ENCODE measurements at places on chromosomes 4 and X. TPM values are rescaled to one million over a fixed set of nuclear protein-coding genes. Genes with fewer than 3 reads are reported as not detected.

GLRA3 gene
- under 0.01 TPM for total RNA-seq

GALNTL6 gene
- total RNA-seq = 1.9 TPM

ARHGEF38 gene
- total RNA-seq = 3.7 TPM

MUC7 gene
- not detected for total RNA-seq

GPRASP1 gene
- 15.5 TPM for total RNA-seq

MAOA gene
- total RNA-seq = 14.7 TPM

MID1 gene
- total RNA-seq = 34.6 TPM

SRPX gene
- total RNA-seq = 22.0 TPM

CT45A1 gene
- not detected for total RNA-seq

PABPC1L2A gene
- total RNA-seq = not detected

ATP8A1 gene
- total RNA-seq = 33.2 TPM

TMEM192 gene
- 16.7 TPM for total RNA-seq

PRDM5 gene
- total RNA-seq = 27.0 TPM

XKRX gene
- 0.58 TPM for total RNA-seq

ARL9 gene
- 0.41 TPM for total RNA-seq

CT45A3 gene
- total RNA-seq = 0.18 TPM

SYTL4 gene
- total RNA-seq = 14.3 TPM

TLR10 gene
- 1.1 TPM for total RNA-seq

PRR32 gene
- total RNA-seq = 9.7 TPM

ACE2 gene
- 16.9 TPM for total RNA-seq

TRPC5OS gene
- not detected for total RNA-seq

ATP1B4 gene
- total RNA-seq = 31.2 TPM

CYBB gene
- 27.5 TPM for total RNA-seq

TFDP3 gene
- total RNA-seq = not detected

SLC25A53 gene
- total RNA-seq = 16.2 TPM

MXD4 gene
- total RNA-seq = 49.5 TPM

ANKRD37 gene
- total RNA-seq = 22.2 TPM

USP17L20 gene
- not detected for total RNA-seq

TKTL2 gene
- not detected for total RNA-seq

TLR8 gene
- 1.8 TPM for total RNA-seq

FAM149A gene
- 38.1 TPM for total RNA-seq

DDX3X gene
- 216 TPM for total RNA-seq

TMA16 gene
- total RNA-seq = 20.9 TPM

FAM156B gene
- total RNA-seq = 22.0 TPM

MAGEB17 gene
- not detected for total RNA-seq

ITGB1BP2 gene
- 16.9 TPM for total RNA-seq

GPR173 gene
- 13.7 TPM for total RNA-seq

RXFP1 gene
- total RNA-seq = 0.58 TPM

KCTD8 gene
- total RNA-seq = 3.4 TPM

GPC3 gene
- total RNA-seq = 823 TPM

BLOC1S4 gene
- 17.2 TPM for total RNA-seq

TDO2 gene
- total RNA-seq = 2.7 TPM

SPIN4 gene
- total RNA-seq = 10.3 TPM

DSPP gene
- not detected for total RNA-seq

CFP gene
- 6.4 TPM for total RNA-seq
